GM04504 (cell line): ENCODE measurements at places on chromosomes 16 and 17.

- DNase-seq = no peak
Measured at GRCh38 chr16:27425961-27426360, 24.0 kb downstream of the IL21R start.

GRCh38 chr16:11389631-11390565, 44.6 kb downstream of the RMI2 start:
- no peak for DNase-seq

DNA sequence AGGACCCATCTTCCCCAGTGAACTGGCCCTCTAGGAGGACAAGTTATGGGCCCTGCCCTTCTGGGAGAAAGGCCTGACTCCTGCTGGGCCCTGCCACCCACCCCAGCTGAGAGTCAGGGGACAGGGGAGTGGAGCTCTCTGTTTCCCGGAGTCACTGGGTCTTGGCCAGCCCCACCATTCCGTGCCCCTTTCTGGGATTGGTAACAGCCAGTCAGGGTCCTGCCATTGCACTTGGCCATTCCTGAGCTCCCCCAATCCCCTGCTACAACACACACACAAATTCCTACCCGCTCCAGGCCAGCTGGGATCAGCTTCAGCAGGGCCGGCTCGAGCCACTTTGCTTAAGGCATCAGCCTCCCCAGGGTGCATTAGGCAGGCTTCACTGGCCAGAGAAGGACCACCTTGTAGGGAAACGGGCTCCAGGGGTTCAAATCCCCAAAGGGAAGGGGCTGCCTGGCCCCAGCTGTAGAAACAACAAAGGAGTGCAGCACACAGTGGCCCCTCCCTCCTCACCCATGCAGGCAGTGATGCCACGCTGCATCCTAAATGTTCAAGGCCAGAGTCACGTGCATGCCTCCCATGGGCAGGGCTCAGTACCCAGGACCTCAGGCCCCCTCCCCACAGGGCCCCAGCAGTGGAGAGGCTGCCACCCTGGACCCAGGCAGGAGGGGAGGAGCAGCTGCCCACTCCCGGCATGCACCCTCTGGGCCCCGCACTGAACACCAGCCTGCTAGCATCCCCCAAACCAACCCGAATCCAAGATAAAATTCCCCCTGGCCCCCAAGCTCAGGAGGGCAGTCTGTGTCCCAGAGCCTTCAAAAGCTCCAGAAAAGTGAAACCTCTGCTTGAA, 37.7 kb downstream of the C16orf78 start:
- DNase-seq = no peak

GRCh38 chr17:65228734-65229620, 91.8 kb downstream of the RGS9 start:
- DNase-seq = no peak

DNA sequence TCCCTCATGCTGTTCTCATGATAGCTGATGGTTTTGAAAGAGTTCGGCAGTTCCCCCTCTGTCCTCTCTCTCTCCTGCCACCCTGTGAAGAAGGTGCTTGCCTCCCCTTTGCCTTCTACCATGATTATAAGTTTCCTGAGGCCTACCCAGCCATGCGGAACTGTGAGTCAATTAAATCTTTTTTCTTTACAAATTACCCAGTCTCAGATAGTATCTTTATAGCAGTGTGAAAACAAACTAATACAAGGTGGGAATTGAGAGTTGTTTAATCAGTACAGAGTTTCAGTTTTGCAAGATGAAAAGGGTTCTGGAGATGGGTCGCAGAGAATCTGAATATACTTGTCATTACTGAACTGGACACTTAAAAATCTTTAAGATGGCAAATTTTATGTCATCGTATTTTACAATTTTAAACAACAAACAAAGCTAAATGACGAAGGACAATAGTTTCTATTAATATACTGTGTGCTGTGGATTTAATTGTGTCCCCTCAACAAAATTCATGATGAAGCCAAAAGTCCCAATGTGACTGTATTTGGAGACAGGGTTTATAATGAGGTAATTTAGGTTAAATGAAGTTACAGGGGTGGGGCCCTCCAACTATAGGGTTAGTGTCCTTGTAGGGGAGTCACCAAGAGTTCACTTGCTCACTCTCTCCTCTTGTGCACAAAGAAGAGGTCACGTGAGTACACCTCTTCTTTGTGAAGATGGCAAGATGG, 4.4 kb downstream of the MT3 start:
- DNase-seq = no peak

DNA sequence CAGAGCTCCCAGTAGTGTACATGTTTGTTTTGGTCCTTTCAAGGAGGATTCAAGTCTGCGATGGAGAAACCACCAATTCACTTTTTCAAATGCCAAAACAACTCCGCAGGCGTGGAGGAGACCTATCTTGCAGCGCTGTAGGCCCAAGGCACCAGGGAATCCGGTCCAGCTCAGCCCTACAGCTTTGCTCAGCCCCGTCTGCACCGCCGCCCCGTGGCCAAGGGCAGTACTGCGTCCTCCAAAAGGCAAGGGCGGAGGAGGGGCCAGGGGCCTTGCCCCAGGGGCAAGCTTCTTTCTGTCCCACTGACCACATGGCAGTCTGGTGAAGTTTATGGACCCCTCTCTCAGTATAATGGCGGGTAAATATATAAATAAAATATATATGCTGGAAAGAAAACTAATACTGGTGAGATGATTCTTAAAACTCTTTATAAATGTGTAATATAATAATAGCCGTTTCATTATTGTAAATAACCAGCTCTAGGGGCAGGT, 709 bp upstream of the CD300LG start:
- DNase-seq = peak; percentile 35

DNA sequence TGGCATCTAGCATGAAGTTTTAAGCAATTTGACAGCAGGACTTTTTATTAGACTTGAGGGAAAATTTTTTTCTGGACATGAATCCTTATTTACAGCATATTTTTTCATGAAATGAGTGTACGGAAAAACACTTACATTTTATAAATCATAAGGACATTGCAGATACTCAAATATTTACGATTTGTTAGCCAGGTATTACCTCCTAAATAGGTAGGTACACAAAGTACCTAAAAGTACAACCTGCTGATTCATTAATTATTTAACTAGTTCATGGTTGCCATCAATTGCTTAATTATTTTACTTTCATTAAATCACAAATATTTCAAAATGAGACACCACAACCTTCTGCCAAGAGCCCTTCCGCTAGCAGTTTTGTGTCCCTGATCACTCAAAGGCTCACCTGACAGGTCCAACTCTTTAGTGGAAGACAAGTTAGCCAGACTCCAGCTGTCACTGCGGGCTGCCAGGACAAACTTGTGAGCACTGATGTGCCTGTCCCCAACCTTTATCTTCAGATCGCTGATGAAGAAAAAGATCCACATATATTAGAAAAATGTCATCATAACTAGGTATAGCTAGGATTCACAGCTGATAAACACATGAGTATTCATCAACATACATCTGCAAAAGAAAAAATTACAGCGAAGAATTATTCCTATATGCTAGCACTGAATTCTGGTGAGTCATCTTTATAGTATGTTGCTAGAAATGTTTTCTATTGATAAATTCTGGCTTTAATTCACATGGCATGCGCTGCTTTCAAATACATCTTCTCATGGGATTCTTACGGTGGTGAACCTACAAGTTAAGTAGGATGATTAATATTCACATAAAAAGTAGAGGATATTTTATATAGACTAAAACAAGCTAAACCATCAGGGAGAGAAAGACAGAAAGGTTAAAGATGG, 28.2 kb downstream of the ANKFY1 start:
- DNase-seq = no peak

DNA sequence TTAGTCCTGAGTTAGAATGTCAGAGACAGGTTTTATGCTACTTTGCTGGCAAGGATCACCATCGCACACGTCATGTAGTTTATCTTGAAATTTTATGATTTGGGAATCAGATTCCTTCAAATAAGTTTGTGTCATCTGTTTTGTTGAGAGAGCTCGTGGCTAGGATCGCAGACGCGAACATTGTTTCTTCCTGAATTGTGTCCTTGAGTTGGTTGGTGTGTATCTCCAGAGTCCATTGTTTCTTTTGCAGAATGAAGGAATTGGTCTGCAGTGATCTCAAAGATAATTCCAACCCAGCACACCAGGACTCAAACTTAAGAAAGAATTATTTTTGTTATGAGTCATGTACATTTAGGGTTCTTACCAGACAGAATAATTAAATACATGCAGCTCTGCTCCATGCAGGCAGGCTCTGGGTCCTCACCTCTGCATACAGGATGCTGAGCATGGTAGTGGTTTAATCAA, 51.6 kb downstream of the PRKCA start:
- DNase-seq = no peak

GRCh38 chr16:51163894-51164566, 13.0 kb upstream of the SALL1 start:
- DNase-seq = peak; percentile 30

DNA sequence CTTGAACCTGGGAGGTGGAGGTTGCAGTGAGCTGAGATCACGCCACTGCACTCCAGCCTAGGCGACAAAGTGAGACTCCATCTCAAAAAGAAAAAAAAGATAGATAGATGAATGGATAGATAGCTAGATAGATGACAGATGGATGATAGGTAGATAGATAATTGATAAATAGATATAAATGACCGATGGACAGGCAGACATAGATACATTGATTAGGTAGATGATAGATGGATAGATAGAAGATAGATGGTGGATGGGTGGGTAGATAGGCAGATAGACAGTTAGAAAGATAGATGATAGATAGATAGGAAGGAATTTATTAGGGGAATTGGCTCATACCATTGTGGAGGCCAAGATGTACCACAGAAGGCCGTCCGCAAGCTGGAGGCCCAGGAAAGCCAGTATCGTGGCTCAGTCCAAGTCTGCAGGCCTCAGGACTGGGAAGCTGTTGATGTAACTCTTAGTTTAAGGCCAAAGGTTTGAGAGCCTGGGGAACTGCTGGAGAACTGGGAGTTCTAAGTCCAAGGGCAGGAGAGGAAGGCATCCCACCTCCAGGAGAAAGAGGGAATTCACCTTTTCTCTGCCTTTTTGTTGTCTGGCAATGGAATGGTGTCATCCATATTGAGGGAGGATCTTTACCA, 156.1 kb downstream of the SEC14L1 start:
- DNase-seq = no peak

GRCh38 chr16:31404353-31405064, 11.4 kb downstream of the ITGAD start:
- DNase-seq = no peak
